ENCODE measurements at places on chromosomes 13 and 19. TPM values are rescaled to one million over a fixed set of nuclear protein-coding genes. Genes with fewer than 3 reads are reported as not detected.
A peak's percentile ranks its signal among the peaks of the same experiment; 100 is the strongest.

DNA sequence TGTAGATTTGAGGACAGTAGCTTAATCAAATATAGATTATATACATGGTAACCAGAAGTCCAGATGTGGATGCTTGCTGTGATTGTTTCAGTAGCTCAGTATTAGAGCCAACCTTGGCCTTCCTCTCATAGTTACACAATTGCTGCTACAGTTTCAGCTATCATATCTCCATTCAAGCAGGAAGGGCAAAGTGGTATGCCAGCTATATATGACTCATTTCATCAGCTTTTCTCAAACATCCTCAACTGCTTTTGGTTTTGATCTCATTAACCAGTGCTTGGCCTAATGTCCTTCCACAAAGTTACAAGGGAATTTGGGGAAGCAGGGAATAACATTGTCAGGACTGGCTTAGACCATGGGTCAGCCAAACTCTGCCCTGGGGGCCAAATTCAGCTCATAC, 73.0 kb upstream of the MAB21L1 start:
- no peak for DNase-seq

GRCh38 chr19:48673436-48674100, 751 bp upstream of the NTN5 start:
- DNase-seq, result no peak

DNA sequence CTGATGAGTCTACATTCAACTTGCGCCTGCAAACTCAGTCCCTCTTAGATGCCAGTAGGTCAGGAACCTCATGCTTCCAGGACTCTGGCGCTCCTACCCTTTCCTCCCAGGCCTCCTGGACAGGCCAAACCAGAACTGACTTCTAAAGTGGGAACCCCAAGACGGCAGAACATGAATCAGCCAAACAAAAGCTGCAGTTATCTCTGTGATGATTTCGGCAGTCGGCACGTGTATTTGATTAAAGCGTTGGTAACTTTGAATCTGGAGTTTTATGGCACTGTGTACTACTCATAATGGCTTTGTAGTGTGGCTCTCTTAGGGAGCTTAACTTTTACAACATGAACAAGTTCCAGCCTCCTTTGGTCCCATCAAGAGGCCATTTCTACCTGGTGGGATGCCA, 13.7 kb downstream of the ACTN4 start:
- DNase-seq, result no peak

- DNase-seq, result no peak
Measured at GRCh38 chr13:95185311-95185710, 115.9 kb downstream of the ABCC4 start.

- DNase-seq, result no peak
Measured at GRCh38 chr19:3508771-3509535, 2.8 kb downstream of the FZR1 start.

GRCh38 chr13:105070452-105070851, 1465.0 kb downstream of the EFNB2 start:
- DNase-seq, result no peak

DNA sequence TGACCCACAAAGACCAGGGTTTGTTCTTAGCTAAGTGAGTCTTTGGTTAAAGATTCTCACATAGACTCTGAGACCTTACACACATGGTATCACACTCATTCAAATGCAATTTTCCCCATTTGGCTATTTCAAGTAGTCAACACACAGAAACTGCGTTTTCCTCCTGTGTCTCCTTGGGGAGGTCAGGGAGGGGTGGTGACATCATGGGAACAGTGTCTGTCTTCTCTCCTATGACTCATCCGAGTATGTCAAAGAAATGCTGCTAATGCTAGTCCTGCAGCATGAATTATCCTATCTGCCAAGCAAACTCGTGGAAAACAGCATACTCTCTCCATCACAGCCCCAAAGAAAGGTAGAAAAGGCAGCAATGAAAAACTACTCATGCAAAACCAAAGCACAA, 100.2 kb downstream of the ENOX1 start:
- DNase-seq, result no peak

DNA sequence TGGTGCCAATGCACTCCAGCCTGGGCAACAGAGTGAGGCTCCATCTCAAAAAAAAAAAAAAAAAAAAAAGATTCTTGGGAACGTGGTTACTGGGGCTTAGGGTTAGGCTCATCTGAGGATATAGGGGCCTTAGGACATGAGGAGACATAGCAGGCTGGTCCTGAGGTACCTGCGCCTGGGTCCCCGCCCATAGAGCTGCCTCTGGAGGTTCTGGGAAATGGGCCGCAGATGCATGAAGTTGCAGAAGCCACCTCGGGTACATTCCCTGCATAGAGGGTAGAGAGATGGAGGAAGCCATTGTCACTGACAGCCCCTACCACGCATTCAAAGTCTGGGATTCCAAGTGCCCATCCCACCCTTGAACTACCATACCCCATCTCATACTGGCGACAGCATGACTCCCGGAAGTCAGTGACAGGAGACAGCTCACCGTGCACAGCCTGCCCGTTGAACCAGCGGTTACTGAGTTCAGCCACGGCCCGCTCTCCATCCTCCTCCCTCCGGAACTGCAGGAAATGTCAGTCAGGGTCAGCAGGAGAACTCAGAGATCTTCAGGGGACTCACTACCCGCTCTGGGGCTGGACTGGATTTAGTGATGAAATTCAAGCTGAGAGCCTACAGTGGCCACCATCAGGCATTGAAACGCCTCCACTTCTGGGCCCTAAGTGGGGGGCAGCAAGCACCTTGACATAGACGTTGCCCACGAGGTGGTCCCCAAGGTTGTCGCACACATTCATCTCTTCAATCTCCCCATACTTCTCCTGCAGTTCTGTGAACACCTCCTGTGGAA, 1.4 kb downstream of the U2AF1L4 start:
- no peak for DNase-seq

DNA sequence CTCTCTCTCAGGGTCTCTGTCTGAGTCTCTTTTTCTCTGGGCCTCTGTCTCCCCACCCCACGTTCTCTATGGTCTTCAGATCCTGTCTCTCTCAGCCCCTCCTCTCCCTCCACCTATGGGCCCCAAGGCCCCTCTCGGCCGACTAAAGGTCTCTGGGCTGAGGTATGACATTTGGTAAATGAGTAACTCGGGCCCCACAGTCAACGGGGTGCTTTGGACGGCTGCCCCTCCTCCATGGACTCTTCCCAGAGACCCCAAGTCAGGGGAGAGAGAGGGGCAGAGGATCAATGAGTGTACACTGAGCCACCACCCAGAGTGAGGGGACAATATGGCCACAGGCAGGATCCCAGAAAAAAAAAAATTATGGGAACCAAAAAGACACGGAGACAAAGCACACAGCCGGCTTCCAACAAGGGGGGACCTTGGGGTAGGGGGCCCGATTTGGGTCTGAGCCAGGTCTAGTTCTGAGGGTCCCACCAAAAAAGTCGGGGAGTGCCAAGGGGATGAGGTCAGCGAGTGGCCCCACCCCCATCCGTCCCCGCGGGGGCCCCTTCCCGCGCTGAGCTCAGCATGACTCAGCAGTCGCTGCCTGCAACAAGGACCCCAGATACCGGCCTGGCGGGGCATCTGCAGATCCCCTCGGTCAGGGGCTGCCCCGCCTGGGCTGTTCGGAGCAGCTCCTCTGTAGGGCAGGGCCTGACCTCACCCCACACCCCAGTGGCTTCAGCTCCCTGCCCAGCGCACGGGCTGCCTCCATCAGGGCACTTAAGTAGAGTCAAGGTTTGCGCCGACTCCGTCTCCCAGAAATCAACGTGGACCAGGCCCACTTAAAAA, 1.5 kb upstream of the FTL start:
- peak; percentile 87 for DNase-seq

DNA sequence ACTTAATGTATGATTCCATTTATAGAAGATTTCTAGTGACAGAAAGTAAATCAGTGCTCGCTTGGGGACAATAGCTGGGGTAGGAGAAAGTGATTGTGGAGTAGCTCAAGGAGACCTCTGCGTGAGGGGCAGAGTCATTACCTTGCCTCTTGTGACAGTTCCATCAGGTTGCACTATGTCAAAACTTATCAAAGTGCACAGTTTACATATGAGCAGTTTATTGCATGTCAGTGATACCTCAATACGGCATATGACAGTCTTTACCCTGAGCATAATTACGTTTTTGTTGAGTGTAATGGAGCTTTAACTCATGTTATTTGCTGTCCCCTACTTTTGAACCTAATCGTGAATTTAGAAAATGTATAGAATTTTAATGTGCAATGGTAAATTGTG, 15.0 kb downstream of the ARHGEF7 start:
- DNase-seq, result no peak

DNA sequence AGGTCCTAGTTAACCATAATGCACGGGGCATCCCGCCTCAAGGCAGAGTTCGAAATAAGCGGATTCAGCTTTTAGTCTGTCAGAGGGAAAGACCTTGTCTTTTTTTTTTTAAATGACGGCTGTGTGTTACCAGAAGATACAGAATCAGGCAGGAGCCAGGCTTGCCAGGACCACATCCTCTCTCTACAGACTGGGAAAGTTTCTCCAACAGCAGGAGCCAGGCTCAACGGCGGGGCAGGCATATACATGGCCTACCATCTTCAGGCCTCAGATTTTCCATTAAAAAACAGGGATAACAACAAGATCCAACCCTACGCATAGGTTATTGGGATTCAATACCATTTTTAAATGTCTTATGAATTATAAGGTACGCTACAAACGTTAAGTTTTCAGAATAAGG, 17.8 kb downstream of the IRS2 start:
- DNase-seq, result no peak

DNA sequence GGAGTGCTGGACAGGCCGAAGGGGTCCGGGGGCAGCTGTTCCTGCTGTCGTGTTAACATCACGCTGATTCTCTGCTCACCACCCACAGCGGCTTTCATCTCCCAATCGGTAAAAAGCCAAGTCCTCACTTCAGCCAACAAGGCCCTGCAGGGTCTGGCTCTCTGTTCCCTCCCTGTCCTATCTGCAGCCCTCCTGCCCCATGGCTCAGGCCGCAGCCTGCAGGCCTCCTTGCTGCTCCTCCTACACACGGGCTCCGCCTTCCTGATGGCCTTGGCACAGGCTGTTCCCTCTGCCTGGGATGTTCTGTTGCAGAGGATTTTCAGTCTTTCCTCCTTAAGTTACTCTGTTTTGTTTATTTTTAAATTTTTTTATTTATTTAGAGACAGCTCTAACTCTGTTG, 22.2 kb downstream of the FUZ start:
- DNase-seq, result no peak

DNA sequence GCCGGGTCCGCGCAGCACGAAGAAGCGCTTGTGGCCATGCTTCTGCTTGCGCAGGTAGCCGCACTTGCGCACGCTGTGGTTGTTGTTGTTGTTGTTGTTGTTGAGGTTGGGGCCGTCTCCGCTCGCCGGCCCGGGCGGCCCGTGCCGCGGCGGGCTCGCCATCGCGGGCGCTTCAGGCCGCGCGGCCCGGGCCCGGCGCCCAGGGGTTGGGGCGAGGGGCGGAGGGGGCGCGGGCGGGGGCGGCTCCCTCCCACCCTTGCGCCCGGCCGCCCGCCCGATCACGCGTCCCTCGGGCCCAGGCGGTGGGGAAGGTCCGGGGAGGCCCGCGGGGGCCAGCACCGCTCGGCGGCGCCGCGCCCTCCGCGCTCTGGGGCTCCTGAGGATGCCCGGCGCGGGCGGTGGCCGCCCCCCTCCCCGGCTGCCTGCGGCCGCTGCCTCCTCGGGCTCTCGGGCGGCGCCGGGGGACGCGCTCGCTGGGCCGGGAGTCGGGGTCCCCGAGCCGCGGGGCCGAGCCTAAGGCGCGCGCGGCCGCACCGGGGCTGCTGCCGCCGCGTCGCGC, 412 bp downstream of the IRS2 start:
- DNase-seq, result no peak

DNA sequence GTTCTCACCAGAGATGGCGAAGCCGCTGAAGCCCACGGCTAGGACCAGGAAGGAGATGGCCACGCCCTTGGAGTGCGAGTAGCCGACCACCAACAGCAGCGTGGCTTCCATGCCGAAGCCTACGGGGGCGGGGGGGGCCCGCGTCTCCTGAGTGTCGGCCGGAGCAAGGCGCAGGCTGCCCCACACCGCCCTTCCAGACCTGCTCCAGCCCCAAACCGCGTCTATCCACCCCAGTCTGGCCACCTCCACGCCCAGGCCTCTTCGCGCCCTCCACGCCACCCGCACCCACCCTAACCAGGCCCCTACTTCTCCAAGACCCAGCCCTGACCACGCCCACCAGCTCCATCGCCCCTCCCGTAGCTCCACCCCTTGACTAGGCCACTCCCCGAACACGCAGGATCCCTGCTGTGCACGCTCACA, 6.2 kb downstream of the GFY start:
- no peak for DNase-seq

DNA sequence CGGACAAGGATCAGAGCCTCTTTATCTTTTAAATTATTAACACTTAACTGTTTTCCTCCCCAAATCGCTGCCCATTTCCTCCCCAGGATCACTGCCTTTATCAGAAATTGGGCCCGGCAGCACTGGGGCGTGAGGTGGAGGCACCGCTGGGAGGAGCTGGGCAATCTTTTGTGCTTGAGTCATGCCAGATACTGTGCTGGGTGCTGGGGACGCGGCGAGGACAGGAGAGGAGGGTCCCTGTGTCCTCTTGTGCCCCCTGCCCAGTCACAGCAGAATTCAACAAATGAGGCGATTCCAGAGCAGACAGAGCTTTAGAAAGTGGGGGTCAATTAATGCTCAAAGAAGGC, 347.8 kb downstream of the ZNF536 start:
- no peak for DNase-seq

DNA sequence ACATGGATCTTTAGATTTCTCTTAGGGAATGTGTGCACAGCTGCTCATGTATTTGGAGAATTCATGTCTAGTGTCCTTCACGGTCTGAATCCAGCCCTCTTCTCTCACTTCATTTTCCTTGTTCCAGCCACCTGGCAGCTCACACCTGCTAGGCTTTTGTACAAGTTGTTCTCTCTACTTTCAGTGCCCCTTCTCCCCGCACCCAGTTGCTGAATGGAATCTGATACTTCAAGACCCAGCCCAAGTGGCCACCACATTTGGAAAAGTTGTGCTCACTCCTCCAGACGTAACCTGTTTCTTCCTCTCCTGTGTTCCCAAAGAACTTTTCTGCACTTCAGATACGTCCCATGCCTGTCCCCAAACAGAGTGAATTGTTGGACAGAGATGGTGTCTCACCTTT, 235.6 kb downstream of the SHISA2 start:
- DNase-seq, result no peak

DNA sequence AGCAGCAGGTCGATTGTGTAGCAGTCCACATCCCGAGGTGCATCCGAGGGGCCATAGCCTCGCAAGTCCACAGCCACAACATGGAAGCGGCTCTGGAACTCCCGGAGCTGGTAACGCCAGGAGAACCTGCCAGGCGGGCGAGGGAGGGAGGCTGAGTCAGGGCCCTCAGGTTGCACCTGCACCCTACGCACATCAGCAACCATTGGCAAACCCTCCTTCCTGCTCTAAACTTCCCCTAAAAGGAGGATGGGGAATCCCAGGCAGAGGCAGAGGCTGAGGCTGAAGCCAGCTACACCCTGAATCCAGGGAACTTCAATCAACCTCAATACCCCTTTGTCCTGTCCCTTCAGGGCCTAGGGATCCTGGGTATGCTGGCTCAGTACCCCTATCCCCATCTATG, 977 bp downstream of the EPHX3 start:
- no peak for DNase-seq

Gene GJB6
- total RNA-seq, result 51.4 TPM

Gene EXOC3L2
- total RNA-seq, result 0.15 TPM

Gene SSC5D
- total RNA-seq, result 6.6 TPM

Gene ATXN8OS
- not detected for total RNA-seq

Gene RLN3
- not detected for total RNA-seq

Gene DBP
- 41.8 TPM for total RNA-seq

Gene VMAC
- total RNA-seq, result 5.5 TPM

Measured in dorsolateral prefrontal cortex (tissue), 122 donors.